ENCODE measurements at places on chromosomes 12 and 14.

GRCh38 chr14:73386342-73386741, 72.0 kb downstream of the NUMB start:
- no peak for DNase-seq

DNA sequence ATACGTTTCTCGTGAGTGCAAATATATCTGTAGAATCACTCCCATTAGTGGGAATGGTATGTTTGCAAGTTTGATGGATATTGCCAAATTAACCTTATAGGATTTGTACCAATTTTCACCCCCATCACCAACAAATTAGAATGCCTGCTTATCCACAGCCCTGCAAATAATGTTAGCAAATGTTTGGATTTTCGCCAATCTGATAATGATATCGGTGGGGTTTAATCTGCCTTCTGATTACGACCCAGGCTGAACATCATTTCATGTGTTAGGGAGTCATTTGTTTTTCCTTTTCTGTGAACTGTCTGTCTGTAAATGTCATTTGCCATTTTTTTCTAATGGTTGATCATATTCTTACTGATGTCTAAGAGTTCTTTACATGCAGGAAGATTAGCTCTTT, 4.1 kb upstream of the DAZAP2 start:
- no peak for DNase-seq

DNA sequence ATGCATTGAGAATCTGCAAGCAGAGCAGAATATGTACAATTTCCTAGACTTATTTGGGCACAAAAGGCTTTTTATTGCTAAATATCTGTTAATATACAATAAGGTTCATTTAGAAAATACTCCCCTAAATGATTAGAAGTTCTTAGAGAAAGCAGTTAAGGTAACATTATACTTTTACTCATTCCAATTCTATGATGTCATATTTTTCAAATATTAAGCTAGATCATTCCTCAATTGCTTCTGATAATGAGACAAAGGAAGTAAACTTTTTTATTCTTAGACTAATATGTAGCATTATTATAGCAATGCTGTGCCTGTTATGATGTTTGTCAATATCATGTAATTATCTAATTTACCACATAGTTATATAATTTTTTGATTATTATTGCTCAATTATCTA, 447.0 kb downstream of the SLC16A7 start:
- DNase-seq: no peak

GRCh38 chr12:7113389-7113871, 4.4 kb upstream of the C1RL start:
- peak; percentile 28 for DNase-seq

DNA sequence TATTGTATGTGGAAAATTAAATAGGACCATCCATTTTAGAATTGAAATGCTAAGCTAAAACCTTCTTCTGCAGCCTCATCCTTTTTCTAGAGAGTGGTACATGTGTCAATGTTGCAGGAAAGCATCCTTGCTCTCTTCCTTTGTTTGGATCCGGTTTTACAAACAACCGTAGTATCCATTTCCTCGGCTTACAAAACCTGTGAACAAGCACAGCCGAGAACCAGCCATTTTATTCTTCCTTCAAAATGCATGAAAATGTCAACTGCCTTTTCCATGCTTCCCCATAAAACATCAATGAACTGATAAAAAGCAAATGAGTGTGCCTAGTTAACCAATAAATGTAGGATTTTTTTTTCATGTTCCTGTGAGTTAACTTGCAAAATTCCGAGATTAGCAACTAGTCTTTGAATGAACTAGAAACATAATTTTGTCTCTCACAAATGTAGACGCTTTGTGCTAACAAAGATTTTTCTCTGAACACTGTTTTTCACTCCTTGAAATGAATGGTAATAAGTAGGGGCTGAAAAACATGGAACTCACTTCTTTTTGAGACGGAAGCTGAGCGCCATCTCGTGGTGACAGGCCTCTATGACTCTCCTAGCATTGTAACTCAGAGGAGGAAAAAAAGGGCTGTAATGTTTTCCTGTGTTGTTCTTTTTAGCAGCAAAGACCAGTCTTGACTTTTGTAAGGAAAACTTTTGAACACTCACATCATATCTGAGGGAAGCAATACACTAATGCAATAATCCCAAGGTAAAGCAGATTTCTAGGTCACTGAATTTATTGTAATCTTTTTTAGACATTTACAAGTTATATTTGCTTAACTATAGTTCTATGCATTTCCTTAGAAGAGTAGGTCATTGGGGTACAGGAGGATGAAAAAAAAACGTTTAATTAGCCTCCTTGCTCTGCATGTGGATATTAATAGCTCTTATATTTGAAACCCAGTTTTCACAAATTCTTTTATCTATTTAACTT, 157.4 kb upstream of the FOXG1 start:
- DNase-seq: no peak

- DNase-seq: no peak
These were observed 154.3 kb upstream of the CCND2 start for GRCh38 chr12:4119157-4119761.

DNA sequence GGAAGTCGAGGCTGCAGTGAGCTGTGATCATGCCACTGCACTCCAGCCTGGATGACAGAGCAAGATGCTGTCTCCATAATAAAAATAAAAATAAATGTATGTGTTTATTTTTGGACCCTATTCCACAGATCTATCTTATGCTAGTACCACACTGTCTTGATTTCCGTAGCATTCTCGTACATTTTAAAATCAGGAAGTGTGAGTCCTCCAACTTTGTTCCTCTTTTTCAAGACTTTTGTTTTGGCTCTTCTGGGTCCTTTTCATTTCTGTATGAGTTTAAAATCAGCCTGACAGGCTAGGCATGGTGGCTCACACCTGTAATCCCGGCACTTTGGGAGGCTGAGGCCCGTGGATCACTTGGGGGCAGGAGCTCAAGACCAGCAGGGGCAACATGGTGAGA, 25.8 kb downstream of the DAO start:
- no peak for DNase-seq

DNA sequence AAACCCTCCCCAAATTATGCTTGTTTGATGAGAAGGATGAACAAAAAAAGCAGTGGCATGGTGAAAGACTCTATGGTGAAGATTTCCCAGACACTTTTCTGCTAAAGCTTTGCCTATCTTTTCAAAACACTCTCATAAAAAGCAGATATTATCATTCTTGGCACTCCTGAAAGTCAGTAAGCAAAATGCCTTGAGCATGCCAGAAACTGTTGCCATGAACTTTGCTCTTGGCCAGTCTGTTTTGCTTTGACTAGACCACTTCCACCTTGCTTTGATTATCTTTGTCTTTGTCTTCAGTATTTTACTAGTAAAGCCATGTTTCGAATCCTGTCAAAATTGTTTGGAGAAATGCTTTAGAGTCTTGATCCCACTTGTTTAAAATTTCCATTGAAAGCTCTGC, 110.4 kb downstream of the CNTN1 start:
- no peak for DNase-seq

GRCh38 chr12:7571257-7571656, 67.7 kb upstream of the CD163 start:
- DNase-seq: no peak

DNA sequence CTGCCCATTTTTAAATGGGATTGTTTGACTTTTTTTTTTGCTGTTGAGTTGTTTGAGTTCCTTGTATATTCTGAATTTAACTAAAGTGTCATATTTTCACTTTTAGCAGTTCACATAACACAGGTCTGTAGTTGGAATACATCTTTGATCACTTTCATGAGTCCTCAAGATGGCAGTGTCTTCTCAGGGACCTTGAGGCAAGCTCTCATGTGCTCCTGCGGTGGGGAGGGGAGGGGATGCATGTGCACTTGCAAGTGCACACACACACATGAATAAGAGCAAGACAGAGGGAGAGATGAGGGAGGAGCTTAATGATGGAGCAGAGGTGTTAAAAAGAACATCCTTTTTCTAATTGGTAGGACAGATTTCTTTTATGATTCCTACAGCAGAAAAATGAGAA, 291.4 kb upstream of the OR4E1 start:
- DNase-seq: peak; percentile 12

Data from effector CD8-positive, alpha-beta T cell (primary cell).